ENCODE measurements at places on chromosomes 5 and 9. TPM values are rescaled to one million over a fixed set of nuclear protein-coding genes. Genes with fewer than 3 reads are reported as not detected.

RAB3C gene
- total RNA-seq: not detected

BTNL3 gene
- total RNA-seq: not detected

DNA sequence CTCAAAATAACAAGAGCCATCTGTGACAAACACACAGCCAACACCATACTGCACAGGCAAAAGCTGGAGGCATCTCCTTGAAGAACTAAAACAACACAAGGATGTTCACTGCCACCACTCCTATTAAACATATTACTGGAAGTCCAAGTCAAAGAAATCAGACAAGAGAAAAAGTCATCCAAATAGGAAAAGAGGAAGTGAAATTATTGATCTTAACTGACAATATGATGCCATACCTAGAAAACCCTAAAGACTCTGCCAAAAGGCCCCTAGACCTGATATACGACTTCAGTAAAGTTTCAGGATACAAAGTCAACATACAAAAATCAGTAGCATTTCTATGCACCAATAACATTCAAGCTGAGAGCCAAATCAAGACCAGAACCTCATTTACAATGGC, 30.0 kb upstream of the MACIR start:
- no peak for DNase-seq

DNA sequence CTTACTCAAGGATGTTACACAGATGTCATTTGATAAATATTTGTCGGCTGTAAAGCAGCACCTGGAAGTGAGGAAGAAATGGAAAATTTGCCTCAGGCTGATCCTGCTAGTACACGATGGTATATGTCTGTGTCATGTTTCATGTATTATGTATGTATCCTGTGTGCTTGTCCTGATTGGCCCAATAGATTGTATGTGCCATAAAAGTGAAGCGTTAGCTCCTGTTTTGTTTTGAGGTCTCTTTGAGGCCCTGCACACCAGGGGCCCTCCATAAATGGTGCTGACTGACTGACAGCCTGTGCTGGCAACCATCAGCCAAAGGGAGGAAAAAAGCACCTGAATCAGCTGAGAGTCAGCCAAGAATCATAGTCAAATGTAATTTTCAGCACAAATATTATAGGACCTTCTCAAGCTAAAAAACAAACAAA, 11.8 kb upstream of the LNPEP start:
- DNase-seq: no peak

DNA sequence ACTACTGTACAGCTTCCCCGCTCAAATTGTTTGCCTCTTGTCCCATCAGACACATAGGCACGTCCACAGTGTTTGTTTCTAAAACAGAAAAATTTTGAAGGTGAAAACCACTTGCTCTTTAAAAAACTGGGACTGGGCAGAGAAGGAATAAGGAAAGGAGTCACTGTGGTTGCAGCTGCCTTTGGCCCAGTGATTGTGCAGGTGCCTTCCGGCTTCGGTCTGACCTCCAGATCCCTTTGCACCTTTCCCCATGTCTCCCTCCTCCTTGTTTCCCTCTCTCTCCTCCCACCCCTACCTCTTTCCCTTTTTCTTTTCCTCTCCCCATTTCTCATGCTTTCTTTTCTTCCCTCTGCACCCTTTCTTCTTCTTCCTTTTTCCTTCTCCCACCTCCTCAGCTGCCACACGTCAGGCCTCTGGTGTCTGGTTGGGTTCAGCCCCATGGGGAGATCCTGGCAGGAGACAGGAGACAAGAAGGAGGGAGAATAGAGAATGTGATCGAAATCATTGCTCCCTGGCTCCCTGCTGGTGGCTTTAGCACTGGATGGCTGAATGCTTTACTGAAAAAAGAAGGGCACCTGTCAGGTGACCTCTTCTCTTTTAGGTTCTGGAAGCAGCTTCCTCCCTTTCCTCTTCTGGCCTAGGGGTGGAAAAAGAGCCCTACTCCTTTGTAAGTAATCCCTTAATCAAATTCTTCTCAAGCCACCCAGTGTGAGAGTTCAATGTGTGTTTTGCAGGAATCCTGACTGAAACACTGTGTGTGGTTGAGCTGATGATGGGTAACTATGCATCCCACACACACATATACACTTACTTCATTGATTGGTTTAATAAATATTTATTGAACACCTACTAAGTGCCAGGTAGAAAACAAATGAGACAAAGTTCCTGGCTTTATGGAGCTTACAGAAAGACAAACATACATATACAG, 267.3 kb downstream of the MAST4 start:
- DNase-seq: no peak

DNA sequence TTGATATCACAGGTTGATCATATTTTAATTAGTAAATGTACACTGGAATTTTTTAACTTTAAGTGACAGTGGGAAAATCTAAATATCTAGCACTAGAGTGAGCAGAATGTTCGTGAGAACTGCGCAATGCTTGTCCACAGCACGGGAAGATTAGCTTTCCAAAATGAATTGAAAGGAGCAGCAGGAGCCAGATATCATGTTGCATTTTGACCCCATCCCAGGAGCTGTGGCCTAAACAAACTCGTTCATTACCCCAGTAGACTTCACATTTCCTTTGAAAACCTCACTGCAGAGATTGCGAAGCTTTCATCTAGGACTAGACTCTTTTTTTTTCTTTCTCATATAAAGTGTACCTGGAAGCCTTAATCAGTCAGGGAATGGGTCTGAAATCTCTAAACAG, 525.8 kb downstream of the CTNND2 start:
- no peak for DNase-seq

DNA sequence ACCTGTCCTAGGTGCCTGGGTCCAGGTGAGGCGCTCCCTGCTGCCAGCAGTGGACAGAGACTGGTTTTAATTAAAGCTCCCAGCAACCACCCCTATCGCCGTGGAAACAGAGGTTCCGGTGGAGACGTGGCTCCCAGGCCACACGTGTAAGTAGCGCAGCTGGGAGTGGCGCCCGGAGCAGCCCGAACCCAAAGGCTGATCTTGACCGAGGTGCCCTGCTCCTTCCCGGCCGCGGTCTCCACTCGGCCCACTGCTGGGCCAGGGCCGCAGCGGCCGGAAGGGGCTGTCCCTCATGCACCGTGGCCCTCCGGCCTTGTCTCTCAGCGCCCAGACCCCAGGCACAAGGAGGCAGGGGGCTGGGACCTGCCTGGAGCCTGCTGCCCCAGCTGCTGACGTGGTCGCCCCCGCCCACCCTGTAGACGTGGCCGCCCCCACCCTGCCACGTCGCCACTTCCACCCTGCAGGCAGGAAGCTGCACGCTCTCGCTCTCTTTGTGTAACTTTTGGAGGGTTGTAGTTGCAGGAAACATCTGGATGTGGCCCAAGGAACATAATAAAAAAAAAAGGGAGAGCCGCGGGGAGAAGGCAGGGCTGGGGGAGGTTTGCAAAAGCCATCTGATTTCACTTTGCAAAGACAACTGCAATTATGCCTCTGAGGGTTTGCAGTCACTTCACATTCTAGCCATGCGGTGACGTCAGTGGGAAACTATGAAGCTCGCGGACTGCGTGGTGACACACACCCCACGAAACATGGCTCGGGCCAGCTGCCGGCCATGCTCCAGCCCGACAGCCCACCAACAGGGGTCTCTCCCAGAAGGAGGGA, 129.9 kb downstream of the RXRA start:
- peak; percentile 74 for DNase-seq

GRCh38 chr5:134227259-134227658, 1.4 kb upstream of the PPP2CA start:
- DNase-seq: no peak

GRCh38 chr5:56003179-56003578, 8.4 kb upstream of the IL6ST start:
- DNase-seq: no peak

DNA sequence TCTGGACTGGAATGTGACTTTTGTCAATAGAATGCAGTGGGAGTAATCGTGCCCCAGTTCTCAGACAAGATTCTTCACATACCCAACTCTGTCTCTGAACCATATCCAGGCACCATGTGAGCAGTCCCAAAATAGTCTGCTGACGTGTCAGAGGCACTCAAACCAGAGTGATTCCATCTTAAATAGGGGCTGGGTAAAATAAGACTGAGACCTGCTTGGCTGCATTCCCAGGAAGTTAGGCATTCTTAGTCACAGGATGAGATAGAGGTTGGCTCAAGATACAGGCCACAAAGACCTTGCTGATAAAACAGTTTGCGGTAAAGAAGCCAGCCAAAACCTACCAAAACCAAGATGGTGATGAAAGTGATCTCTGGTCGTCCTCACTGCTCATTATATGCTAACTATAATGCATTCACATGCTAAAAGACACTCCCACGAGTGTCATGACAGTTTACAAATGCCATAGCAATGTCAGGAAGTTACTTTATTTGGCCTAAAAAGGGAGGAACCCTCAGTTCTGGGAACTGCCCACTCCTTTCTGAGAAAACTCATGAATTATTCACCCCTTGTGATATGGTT, 16.9 kb upstream of the PLCXD3 start:
- no peak for DNase-seq

- DNase-seq: no peak
These were observed 5.5 kb downstream of the IL31RA start for GRCh38 chr5:55856516-55857246.

DNA sequence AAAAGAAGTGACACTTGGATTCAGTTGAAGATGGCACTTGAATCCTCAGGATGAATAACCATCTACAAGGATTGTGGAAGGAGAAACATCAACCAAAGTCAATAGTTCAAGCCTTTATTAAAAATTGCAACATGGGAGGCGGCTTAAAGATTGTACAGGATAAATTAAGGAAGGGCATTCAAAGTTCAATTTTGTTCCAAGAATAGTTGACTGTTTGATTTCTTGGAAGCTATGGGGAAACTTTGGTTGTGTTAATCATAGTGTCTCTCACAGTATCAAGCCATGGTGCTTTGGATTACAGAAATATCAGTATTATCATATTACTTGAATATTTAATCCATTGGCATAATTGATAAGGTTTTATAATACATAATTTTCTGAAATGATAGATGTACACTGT, 1844.3 kb downstream of the MAT2B start:
- DNase-seq: no peak

DNA sequence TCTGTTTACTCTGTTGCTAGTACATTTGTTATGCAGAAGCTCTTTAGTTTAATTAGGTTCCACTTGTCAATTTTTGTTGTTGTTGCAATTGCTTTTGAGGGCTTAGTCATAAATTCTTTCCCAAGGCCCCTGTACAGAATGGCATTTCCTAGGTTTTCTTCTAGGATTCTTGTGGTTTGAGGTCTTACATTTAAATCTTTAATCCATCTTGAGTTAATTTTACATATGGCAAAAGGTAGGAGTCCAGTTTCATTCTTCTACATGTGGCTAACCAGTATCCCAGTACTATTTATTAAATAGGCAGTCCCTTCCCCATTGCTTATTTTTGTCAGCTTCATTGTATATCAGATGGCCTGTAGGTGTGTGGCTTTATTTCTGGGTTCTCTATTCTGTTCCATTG, 792.4 kb downstream of the PTPRD start:
- DNase-seq: no peak

GRCh38 chr9:117013440-117013995, 326.4 kb downstream of the TRIM32 start:
- no peak for DNase-seq

- no peak for DNase-seq
These were observed 250.4 kb upstream of the IRX1 start for GRCh38 chr5:3345195-3345594.
